ENCODE measurements at places on chromosomes 6 and 20. TPM values are rescaled to one million over a fixed set of nuclear protein-coding genes. Genes with fewer than 3 reads are reported as not detected.

PRDM13 gene
- total RNA-seq, result 0.88 TPM

RSPO4 gene
- not detected for total RNA-seq

TMEM200A gene
- not detected for total RNA-seq

CNR1 gene
- 1.9 TPM for total RNA-seq

TREM1 gene
- 0.17 TPM for total RNA-seq

CST7 gene
- total RNA-seq, result not detected

FKBP1C gene
- total RNA-seq, result 1.8 TPM

PPP1R14C gene
- 1.7 TPM for total RNA-seq

POPDC3 gene
- 24.4 TPM for total RNA-seq

EYS gene
- total RNA-seq, result not detected

VGLL2 gene
- total RNA-seq, result not detected

GRIK2 gene
- total RNA-seq, result 0.35 TPM

GABRR1 gene
- total RNA-seq, result not detected

SNRPB gene
- total RNA-seq, result 1,000 TPM

SLC24A3 gene
- not detected for total RNA-seq

CDC25B gene
- 203 TPM for total RNA-seq

MCCD1 gene
- not detected for total RNA-seq

LY6G6F gene
- total RNA-seq, result not detected

TRIM31 gene
- 1.3 TPM for total RNA-seq

PNPLA1 gene
- not detected for total RNA-seq

MLN gene
- not detected for total RNA-seq

PTCRA gene
- not detected for total RNA-seq

SLC39A7 gene
- 111 TPM for total RNA-seq

RFX6 gene
- not detected for total RNA-seq

SLC26A8 gene
- total RNA-seq, result 0.08 TPM

BFSP1 gene
- 5.1 TPM for total RNA-seq

SLC35B3 gene
- total RNA-seq, result 7.6 TPM

ASXL1 gene
- 27.4 TPM for total RNA-seq

MAP7 gene
- 23.9 TPM for total RNA-seq

PTGIS gene
- 0.02 TPM for total RNA-seq

TAAR6 gene
- total RNA-seq, result not detected

ADGRF4 gene
- 15.7 TPM for total RNA-seq

EMILIN3 gene
- total RNA-seq, result 0.43 TPM

SPATS1 gene
- total RNA-seq, result not detected

EYA2 gene
- total RNA-seq, result 2.5 TPM

NOP56 gene
- 613 TPM for total RNA-seq

CFB gene
- total RNA-seq, result 1.9 TPM

CST3 gene
- total RNA-seq, result 426 TPM

KCNB1 gene
- 3.6 TPM for total RNA-seq

ZBTB46 gene
- total RNA-seq, result 0.82 TPM

Data from A549 treated with Mapracorat at 1 μM for 4 hours (cell line).